Left renal pelvis (tissue), 4 donors: ENCODE measurements at places on chromosomes 1 and 21. TPM values are rescaled to one million over a fixed set of nuclear protein-coding genes. Genes with fewer than 3 reads are reported as not detected.

The CEP170 gene
- polyA plus RNA-seq, result 55.0 TPM

The HRNR gene
- polyA plus RNA-seq, result 1.1 TPM

GRCh38 chr1:192522673-192523072 is 52.9 kb upstream of the RGS1 start:
- no peak for DNase-seq

GRCh38 chr1:36994868-36995267 is 39.4 kb downstream of the GRIK3 start:
- DNase-seq, result no peak

- DNase-seq, result no peak
Observed at GRCh38 chr1:163069142-163069541, at the start of gene RGS4. Gene RGS4 (plus strand): TSS chr1:163069361. CDS start chr1:163069485, 124 bp downstream.

DNA sequence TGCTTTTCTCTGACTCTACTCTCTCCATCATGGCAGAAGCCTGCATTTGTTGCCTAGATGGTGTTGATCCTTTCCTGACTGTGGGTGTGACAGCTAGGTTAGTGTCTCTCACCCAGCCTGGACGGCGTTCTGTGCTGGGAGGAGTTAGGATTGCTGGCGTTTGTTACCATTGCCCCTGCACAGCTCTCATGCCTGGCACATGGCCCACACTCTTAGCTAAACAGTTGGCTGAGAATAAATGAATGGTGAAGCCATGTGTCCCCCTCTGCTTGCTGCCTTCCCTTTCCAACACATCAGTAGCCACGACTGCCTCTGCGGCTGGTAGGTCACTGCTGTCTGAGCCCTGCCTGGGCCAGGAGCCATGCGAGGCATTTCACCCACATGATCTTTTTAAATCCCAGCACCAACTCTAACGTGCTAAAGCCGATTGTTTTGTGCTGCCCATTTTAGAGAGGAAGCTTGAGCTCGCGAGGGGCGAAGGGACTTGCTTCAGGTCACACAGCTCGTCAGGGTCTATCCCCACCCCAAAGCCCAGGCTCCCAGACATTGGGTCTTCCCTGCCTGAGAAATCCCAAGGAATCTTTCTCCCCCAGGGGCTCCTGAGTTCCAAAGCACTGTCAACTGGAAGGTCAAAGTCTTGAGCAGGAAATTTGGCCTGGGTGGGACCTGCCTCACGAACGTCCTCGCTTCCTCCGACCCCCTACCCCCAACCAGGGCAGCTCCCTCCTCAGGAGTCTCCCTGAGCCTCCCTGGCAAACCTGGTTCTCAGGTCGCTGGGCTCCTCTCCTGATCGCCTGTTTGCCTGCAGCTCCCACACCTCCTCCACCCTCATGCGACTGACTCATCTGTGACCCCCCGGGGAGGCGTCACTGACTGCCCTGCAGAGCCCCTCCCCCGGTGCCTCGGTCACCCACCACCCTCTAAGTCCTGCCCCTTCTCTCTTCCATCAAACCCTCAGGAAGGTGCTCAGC is 271.7 kb upstream of the C1orf174 start:
- no peak for DNase-seq
